ENCODE measurements at places on chromosomes 6 and 20.

DNA sequence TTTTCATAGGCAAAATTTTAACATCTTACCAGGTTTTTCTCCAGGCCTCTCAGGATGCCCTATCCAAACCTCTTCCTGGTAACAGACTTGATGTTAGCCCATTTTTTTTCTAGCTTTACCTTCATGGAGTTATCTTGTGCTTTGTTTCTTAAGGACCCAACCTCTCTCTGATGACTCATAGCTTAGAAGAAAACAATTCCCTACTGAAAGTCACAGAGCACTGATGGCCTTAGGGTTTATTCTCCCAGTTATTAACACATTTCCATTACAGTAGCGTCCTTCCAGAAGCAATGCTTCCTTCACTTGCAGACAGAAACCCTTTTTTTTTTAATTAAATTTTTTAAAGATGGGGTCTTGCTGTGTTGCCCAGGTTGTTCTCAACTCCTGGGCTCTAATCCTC is 79.4 kb downstream of the IYD start:
- no peak for DNase-seq

DNA sequence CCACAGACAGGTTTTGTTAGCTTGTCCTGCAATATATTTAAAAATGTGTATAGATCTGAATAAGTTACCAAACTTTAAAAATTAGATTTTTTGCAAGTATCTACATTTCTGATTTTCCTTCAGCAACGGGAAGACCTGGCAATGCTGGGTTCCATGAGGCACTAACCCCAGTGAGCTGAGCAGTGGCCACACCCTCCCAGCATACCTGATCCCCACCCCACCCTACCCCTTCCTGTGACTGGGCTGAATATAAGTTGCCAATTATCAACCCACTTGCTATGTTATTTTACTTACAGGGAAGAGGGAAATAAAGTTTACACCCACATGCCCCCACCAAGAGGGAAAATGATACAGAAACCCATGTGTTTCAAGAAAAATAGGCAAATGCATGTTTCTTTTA is 70.3 kb upstream of the RALGAPA2 start:
- no peak for DNase-seq

DNA sequence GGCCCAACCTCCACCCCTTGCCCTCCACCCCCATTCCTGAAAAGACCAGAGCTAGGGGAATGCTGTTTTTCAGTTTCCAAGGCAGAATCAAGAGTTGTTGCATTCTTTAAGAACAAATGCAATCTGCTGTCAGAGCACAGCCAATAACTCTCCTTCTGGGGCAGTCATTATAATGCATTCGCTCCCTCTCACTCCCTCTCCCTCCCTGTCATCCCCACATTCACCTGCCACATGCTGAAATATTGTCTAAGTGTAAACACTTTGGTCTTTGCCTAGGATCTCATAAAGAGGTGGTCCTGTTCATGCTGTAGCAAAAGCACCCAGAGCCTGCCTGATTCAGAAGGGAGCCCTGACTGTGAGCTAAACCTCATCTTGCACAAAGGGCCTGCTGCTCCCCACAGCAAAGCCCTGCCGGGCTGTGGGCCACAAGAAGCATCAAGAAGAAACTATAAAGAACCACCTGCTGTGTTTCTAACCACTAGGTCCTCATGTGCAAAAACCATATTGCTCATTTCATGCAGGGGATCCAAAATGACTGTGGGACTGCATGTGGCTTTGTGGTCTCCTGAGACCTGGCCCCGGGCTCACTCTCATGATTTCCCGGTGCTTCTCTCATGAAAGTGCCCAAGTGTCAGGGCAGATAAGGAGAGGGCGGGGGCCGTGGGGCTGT is 85.6 kb downstream of the GPR6 start:
- DNase-seq: no peak

DNA sequence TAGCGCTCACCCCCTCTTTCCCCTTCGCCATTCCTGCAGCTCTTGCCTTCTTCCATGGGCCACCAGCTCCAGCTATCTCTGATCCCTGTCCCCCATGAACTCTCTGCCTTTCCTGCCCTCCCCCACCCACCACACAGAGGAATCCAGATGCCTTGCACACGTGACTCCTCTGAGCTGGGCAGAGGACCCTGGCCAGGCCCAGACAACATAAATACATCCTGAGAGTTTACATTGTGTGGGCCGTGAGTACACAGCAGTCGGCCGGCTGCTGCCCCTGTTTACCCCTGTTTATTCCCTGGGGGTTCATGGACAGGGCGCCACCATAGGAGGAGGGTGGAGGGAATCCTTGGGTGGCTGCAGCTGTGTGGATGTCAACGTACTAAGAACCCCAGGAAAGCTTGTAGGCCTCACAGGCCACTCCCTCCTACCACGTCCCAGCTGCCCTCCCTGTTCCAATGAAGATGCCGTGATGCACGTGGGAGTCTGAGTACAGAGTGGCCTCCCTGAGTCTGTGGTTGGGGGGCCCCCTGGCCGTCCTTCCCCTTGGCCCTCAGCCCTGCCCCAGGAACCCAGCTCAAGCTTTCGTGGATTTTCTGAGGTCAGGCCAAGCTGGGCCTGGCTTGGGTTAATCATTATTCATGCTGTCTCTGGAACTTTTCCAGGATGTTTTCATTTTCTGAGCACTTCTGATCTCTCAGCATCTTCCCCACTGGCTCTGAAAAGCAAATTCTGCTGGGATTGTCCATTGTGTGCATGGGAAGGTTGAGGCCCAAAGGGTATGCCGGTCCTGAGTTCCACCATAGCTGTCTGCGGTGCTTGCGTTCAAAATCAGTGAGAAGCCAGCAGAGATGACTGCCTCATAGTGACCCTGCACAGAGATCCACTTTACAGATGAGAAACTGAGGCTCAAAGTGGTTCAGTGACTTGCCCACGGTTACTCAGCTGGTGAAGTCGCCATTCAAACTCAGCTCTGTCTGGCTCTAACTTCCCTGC is 136.3 kb downstream of the MRPL14 start:
- no peak for DNase-seq
